Activated CD8-positive, alpha-beta T cell treated with anti-CD3 and anti-CD28 coated beads, Interleukin-2, amount 10 ng/mL, durations not matched to agents 7 days and 5 days (primary cell): ENCODE measurements at places on chromosomes 13 and 19. TPM values are rescaled to one million over a fixed set of nuclear protein-coding genes. Genes with fewer than 3 reads are reported as not detected.
A peak's percentile ranks its signal among the peaks of the same experiment; 100 is the strongest.

ZNF492 gene
- 2.1 TPM for total RNA-seq

DNA sequence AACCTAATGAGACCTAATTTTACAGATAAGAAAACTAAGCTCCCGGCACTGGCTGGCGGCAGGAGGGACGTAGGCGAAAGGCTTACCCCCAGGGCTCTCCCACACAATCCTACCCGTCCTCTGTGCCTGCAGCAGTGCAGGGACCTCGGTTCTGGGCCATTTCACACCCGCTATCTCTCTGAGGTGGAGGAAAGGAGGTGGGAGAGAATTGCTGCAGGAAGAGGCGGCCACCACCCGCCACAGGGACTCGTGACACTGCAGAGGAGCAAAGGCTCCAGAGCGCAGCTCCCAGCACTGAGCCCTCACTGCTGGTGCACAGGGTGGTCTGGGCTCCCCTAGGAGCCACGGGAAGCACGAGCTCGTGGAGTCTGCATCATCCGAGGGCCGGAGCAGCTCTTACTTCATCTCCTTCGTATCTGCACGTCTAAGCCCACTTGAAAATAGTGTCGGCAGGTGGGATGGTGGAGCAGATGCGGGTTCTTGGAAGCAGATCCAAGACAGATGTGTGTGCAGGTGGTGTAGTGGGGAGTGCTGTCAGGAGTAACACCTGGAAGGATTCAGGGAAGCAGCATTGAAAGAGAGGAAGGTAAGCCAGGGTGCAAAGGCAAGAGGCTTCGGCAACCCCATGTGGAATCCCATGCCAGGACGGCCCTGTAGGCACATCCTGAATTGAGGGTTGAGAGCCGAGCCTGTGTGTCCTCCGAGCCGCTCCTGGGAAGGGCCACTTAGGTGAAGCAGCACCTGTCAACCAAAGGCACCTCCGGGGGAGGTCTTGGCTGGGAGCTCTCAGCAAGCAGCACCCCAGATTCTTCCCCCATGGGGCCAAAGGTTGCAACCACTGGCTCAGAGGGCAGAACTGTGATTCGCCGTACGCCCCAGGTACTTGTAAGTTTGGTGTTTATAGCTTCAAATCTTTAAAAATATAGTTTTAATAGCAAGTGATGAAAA, 115.8 kb upstream of the SPACA7 start:
- no peaks in the 10 kb centered on the region for H3K4me1 ChIP-seq
- H3K36me3 ChIP-seq, result no peaks in the 10 kb centered on the region
- no peak overlapping the region for H3K4me3 ChIP-seq
- no peaks in the 10 kb centered on the region for H3K27me3 ChIP-seq

DNA sequence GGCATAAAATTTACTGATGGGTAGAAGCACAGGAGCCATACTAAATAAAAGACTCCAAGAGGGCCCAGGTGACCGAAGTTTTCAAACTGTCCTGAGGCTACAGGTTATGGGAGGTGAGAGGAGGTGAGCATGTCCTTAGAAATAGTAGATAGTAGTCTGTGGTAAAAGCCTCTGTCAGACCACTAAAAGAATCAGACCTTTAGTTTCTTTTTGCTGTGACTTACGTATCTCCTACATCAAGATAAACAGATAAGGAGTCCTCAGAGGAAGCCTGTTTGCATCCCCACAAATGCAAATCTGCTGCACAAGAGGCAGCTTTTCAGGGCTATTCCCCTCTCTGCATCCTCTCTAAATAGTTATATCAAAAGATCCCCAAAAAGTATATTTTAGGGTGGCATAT, 711.6 kb upstream of the SLITRK6 start:
- H3K4me3 ChIP-seq, result no peak overlapping the region
- H3K36me3 ChIP-seq, result no peaks in the 10 kb centered on the region
- H3K4me1 ChIP-seq, result no peaks in the 10 kb centered on the region
- no peaks in the 10 kb centered on the region for H3K27me3 ChIP-seq
- H3K27ac ChIP-seq, result no peak overlapping the region

DNA sequence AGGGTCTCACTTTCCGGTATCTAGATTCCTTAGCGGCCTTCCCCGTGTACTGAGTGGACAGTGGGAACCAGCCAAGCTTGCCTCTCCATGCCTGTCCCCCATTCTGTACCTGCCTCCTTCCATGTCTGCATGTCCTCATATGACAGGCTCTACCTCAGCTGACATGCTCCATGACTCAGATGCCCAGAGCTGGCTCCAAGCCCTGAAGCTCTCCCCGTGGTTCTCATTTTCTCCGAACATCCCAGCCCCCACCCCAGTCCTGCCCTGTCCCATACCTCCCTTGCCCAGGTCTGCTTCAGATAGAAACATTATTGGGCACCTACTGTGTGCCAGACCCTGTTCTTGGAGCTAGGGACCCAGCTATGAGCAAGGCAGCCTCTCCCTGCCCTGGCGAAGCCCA, 17.1 kb upstream of the SHFL start:
- H3K27me3 ChIP-seq, result no peaks in the 10 kb centered on the region
- no peak for DNase-seq
- H3K36me3 ChIP-seq, result no peaks in the 10 kb centered on the region
- H3K27ac ChIP-seq, result no peak overlapping the region

DNA sequence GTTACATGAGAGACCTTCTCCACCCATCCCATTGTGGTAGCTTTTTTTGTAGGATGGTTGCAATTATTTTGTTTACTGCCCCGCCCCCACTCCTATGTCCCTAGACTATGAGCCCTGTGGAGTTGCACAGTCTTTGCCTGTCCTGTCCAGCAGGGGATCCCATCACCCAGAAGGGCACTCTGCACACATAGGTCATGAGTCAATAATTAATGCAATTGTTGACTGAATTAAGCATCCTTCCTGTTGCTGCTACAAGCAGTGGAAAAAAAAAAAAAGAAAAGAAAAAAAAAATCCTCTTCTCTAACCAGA, 14.2 kb downstream of the C19orf81 start:
- peaks cover 3% of the 10 kb centered on the region for H3K4me1 ChIP-seq
- peaks cover 26% of the 10 kb centered on the region for H3K27me3 ChIP-seq
- peaks cover 2% of the 10 kb centered on the region for H3K36me3 ChIP-seq
- DNase-seq, result no peak

PPP1R12C gene
- 142 TPM for total RNA-seq

FSD1 gene
- total RNA-seq, result 26.7 TPM

GRCh38 chr19:33345163-33345562, 28.3 kb upstream of the CEBPG start:
- no peak overlapping the region for H3K27ac ChIP-seq
- peaks cover 29% of the 10 kb centered on the region for H3K27me3 ChIP-seq
- no peaks in the 10 kb centered on the region for H3K36me3 ChIP-seq
- H3K4me3 ChIP-seq, result no peak overlapping the region

DNA sequence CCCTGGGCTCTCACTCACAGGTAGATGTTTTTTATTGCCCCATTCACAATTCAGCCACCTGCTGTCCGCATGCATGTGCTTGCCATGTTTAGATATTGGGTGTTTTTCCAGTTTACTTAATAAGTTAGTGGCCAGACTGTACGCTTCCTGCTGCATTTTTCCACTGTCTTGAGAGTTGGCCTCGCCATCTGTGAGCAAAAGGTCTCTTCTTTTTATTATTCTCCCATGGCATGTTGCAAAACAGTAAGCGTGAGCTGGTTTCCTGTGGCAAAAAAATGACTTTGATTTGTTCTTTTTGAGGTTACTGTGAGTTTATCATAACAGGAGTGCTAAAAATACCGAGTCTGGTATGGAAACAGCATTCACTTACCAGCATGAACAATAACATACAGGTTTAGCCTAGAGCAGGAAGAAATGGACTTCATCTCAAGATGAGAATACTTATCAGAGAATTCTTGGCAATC, 46.0 kb downstream of the SAE1 start:
- H3K27ac ChIP-seq, result peak overlapping the region; percentile 74
- H3K4me1 ChIP-seq, result peaks cover 54% of the 10 kb centered on the region
- H3K4me3 ChIP-seq, result peak overlapping the region; percentile 17

DNA sequence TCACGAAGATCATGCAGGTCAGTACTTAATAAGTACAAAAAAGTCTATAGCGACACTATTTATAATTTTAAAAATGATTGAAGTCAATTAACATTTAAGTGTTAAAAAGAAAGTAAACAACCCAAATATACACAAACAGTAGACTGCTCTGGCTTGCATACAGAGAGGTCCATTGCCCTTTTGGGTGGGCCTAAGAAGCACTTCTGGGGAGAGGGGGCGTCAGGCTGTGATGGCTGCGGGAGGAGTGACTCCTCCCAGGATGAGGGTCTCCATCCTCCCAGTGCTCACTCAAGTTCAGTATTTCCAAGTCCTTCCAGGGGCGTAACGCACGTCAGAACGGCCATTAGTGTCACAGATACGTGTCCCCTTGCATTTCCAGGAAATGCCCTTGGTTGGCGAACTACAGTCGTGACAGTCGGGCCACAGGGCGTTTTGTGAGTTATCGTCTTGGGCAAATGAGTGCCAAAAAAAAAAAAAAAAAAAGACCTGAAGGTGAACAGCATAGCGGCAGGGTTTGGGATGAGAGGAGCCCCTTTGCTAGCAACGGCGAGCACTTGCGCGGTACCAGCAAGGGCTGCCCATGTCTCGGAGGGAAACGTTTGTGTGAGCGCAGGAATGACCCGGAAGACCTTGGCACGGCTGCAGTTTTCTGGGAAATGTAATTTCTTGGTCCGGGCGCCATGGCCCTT, at the start of gene SCGB2B2:
SCGB2B2 (minus strand) TSS at position 463 of the 689 bp plus-strand sequence. CDS start 82,596 bp downstream, outside the sequence.
- H3K27ac ChIP-seq, result peak within 1 kb of the TSS; percentile 98
- H3K4me3 ChIP-seq, result peak within 1 kb of the TSS; percentile 88
- no peak for DNase-seq
- H3K4me1 ChIP-seq, result peaks cover 35% of the 10 kb centered on the region
- peaks cover 59% of the 10 kb centered on the region for H3K36me3 ChIP-seq
- peaks cover 5% of the 10 kb centered on the region for H3K27me3 ChIP-seq

GIPR gene
- 7.0 TPM for total RNA-seq

ZNF541 gene
- total RNA-seq, result 0.13 TPM

POSTN gene
- not detected for total RNA-seq

ADGRE3 gene
- not detected for total RNA-seq

THSD8 gene
- 17.7 TPM for total RNA-seq

DNA sequence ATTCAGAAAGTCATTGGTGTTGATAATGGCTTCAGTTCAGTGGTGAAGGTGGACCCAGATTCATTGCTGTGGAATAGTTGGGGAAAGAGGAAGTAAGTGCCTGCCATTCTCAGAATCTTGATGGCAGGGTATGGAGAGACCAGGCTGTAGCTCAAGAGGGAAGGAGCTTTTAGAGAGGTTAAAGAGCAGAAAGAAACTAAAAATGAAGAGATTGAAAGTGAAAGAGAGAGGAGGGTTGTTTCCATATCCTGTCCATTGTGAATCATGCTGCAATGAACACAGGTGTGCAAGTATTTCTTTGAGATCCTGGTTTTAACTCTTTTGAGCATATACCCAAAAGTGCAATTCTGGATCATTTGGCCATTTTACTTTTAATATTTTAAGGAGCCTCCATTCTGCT, 12.5 kb downstream of the GJB6 start:
- peak overlapping the region; percentile 21 for H3K4me3 ChIP-seq
- no peaks in the 10 kb centered on the region for H3K36me3 ChIP-seq

SPC24 gene
- 94.0 TPM for total RNA-seq

CCNA1 gene
- 0.37 TPM for total RNA-seq

- H3K27me3 ChIP-seq, result peaks cover 47% of the 10 kb centered on the region
- no peak overlapping the region for H3K27ac ChIP-seq
- peak overlapping the region; percentile 49 for H3K4me3 ChIP-seq
- no peak for DNase-seq
These were observed 517 bp upstream of the LTBP4 start for GRCh38 chr19:40600570-40601133.

DNA sequence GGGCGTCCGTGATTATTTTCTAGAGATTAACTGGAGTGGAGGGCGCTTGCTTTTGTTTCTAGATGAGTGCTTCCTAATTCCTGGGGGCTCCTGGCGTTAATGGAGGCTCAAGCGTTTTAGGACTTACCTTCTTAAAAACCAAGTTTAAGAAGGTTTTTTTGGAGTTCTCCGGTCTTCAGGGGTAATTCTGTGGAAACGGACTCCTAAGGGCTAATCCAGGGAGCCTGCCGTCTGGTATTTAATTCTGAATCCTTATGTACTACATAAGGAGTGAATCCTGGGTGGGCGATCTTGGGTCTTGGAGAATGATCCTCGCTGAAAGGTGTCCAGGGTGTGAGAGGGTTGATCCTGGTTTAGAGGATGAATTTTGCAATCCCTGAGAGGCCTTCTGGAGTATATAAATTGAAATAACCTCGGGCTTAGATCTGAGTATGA, 357 bp downstream of the RPS11 start:
- H3K4me3 ChIP-seq, result peak overlapping the region; percentile 99
- H3K27me3 ChIP-seq, result no peaks in the 10 kb centered on the region
- peaks cover 52% of the 10 kb centered on the region for H3K4me1 ChIP-seq
- H3K27ac ChIP-seq, result peak overlapping the region; percentile 99

DNA sequence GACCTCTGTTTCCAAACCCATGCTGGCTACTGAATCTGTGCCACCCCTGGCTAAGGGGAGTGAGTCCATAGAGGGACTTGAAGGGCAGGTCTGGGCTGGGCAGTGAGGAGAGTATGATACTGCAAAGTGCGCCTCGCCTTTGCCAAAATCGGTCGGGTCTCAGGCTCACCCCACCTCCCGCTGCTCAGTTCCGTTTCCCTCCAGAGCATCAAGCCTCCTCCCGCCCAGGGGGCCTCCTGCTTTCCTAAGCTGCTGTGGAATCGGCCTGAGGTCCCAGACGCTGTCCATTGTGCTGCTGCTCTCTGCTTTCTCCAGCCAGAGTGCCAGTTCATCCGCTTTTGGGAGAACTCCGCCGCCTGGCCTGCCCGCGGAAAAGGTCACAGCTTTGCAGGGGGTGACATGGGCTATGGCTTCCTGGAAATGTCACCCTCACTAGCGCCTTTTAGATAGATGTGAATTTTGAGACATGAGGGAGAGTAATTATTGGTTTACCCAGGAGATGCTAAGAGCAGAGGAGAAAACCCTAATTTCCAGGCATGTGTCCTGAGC, 1418.4 kb downstream of the UQCRFS1 start:
- peaks cover 37% of the 10 kb centered on the region for H3K36me3 ChIP-seq
- peak overlapping the region; percentile 90 for H3K4me3 ChIP-seq
- DNase-seq, result no peak
- peak overlapping the region; percentile 95 for H3K27ac ChIP-seq
- peaks cover 31% of the 10 kb centered on the region for H3K4me1 ChIP-seq
- H3K27me3 ChIP-seq, result no peaks in the 10 kb centered on the region

SEMA6B gene
- not detected for total RNA-seq

GRCh38 chr13:25871389-25872125, 180.3 kb downstream of the SHISA2 start:
- no peak overlapping the region for H3K4me3 ChIP-seq
- peaks cover 48% of the 10 kb centered on the region for H3K4me1 ChIP-seq
- DNase-seq, result no peak
- peak overlapping the region; percentile 37 for H3K27ac ChIP-seq

DNA sequence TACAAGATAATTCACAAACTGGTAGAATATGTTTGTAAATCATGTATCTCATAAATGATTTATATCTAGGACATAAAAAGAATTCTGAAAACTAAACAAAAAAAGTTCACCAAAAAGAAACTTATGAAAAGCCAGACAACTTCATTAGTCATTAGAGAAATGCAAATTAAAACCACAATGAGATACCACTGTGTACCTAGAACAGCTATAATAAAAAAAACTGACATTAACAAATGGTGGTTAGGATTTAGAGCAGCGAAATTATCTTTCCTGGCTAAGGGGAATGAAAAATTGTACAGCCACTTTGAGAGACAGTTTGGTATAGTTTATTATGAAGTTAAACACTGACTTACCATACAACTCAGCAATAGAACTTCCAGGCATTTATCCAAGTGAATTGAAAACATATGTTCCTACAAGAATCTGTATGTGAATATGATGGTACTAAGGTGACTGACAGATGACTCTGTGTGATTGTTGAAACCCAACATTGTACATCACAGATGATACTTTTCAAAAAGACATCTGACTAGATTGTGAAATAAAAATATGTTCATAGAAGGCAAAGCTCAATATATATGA, 41.8 kb downstream of the UGGT2 start:
- no peak overlapping the region for H3K4me3 ChIP-seq
